Lower leg skin (tissue), 4 donors: ENCODE measurements at places on chromosomes 16 and 17.

- DNase-seq, result no peak
Measured at GRCh38 chr17:44502598-44503146, 534 bp downstream of the GPATCH8 start.

DNA sequence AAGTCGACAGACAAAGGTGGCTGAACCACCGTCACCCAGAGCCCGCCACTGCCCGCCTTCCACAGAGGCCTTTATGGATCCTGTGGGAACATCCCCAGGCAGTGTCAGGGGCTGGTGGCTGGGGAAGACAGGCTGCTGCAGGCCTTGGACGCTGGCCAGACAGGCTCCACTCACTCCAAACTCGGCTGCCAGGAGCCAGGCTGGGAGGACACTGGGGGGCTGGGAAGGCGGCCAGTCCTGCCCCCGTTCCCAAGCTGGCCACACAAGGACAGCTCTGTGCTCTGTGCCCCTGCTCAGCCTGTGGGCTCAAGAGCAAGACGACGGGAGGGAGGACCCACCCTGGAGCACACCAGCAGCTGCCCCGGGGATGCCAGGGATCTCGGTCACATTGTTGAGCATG, 7.6 kb upstream of the LCAT start:
- DNase-seq, result no peak

- no peak for DNase-seq
Measured at GRCh38 chr16:73217654-73218053, 169.7 kb upstream of the ZFHX3 start.

DNA sequence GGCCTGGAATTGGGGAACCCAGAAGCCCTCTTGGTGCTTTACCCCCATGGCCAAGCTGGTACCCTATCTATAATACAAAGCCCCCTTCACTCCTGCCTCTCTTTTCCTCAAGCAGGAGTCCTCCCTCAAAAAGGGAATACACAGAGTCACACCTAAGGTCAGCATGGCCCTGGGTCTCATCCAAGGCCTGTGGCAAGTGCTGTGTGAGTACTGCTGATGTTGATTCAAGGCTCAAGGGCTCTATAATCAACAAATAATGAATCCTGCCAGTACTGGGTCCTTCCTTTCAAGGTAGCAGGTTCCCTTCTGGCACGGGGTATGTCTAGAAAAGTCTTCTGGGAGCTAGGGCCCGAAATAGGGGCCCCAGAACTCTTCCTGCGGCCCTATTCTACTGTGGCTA, 187.3 kb downstream of the CYB561 start:
- no peak for DNase-seq

- DNase-seq, result no peak
Measured at GRCh38 chr17:65156185-65156834, 19.1 kb downstream of the RGS9 start.

GRCh38 chr16:79950932-79951719, 350.6 kb upstream of the MAF start:
- no peak for DNase-seq

DNA sequence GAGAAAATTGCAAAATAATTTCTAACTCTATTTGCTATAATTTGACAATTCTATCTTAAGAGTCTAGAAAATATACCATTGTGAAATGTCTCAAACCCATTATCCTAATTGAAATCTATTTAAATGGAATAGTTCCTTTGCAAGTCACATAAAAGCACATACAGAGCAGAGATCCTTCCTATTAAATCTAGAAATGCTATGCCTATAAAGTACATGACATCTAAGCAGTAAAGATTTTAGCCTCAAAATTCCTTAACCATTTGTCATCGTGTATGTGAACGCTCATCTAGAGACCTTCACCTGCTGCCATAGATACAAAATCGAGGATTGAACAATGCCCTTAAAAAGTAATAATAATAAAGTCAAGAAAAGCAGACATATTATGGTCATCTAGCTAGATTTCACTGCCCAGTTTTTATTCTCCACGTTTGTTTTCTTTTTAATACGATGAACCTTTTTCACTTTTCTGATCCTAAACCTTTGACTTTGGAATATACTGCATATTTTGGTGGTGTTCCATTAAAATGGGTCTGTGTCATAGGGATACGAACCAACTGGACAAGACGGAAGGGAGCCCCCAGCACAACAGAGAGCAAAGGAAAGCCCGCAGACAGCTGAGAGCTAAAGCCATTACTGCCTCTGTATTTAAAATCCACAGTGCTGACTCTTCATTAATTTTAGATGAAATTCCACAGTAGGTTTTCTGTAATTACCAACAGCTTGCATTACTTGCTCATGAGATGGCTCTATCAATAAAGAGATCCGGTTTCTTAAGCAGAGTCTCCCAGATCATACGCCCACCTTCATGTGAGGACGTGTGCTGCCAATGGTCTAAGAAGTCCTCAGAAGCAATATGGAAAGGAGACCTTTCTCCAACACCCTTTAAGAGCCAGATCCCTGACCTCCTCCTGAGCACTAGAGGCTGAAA, 17.6 kb downstream of the TEX2 start:
- no peak for DNase-seq

DNA sequence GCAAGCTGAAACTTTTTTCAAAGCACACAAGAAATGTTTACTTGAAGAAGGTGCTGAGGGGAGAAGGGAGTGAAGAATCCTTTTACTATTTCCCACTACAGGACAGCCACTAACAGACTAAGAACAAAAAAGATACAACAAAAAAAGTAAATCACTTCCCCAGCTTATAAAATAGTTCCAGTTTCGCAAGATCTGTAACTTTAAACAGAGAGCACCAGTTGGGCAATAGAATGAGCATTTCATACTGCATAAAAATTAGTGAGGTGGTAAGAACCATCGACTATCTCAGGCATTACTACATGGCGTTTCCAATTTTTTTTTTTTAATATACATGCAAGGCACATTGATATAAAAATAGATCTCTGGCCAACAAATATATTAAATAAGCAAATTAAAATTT, 11.1 kb downstream of the CRYBA1 start:
- DNase-seq, result no peak

- no peak for DNase-seq
Measured at GRCh38 chr16:6803176-6803575, 529.5 kb upstream of the RBFOX1 start.

DNA sequence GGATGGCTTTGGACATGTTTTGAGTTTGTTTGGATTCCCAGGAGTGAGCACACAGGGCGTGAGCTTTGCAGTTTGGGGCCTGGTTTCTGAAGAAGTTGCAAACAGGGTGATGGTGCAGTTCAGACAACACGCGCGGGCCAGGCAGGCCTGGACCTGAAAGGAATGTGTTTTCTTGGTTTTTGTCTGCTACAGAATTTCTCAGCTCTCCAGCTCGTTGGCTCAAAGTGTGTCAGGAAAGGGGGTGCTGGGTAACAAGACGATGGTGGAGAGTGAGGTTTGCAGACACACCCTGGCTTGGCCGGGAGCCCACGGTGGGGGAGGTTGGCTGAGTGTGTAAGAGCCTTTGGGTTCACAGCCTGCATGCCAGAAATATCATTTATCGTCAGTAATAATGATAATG, 82.3 kb downstream of the CMIP start:
- no peak for DNase-seq
